ENCODE measurements at places on chromosomes 6 and 20.
A peak's percentile ranks its signal among the peaks of the same experiment; 100 is the strongest.

- DNase-seq: no peak
Observed at GRCh38 chr6:43338243-43338642, 29.6 kb upstream of the CRIP3 start.

- DNase-seq: peak; percentile 13
Observed at GRCh38 chr6:136846046-136846445, 23.7 kb downstream of the PEX7 start.

DNA sequence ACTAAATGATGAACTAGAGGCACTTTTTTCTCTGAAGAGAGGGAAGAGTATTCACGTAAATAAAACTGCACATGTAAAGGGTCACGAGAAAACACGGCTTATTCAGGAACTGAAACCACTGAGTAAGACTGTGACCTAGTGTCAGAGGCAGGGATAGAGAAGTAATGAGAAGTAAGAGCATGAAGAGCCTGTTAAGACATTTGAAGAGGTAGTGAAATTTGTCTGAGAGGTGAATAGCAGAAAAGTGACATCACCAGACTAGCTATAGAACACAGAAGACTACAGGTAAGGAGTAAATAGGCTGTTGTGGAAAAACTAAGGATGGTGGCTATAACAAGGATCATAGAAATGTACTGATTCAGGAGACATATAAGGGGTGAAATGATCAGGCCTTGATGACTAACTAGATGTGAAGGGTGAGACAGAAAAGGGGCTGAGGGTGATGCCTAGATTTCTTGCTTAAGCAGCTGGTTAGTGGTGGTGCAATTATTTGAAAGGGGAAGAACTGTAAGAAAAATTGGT lies 76.8 kb downstream of the REV3L start:
- DNase-seq: no peak

GRCh38 chr6:31081872-31082271 lies 30.5 kb downstream of the C6orf15 start:
- no peak for DNase-seq

- peak; percentile 48 for DNase-seq
Observed at GRCh38 chr20:21981179-21981578, 275.7 kb downstream of the PAX1 start.

- no peak for DNase-seq
Observed at GRCh38 chr20:51097351-51098120, 74.6 kb upstream of the KCNG1 start.

DNA sequence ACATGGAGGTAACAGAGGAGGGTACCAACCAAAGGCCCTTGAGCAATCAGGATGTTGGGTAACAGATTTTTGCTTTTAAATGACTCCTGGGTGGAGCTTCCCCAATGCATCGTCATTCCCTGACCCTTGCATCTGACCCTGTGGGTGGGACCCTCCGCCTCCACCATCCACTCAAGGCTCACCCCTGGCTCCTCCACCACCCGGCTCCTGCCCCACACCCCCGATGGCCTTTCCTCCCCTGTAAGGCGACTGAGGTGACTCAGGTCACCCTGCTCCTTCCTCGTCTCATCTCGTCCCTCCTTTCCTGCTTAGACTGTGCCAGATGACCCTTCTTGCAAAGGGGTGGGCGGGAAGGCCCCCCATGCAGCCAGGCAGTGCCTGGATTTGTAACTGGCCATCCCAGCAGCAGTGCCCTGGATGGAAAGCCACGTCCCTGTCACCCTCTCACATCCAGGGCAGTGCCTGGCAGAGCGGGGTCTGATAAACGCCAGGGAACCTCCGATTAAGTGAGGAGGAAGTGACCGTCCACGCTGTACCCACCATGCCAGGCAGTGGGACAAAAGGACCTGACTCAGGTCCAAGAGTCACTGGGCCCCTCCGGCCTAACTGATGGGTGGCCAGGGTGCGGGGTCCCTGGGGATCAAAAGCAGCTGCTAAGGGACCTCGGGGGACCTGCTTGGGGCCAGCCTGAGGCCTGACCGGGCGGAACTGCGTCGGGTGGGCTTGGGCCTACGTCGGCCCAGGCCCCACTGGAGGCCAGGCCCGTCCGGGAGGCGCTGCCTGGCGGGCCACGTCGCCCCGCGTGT lies 624 bp upstream of the NPEPL1 start:
- peak; percentile 8 for DNase-seq

DNA sequence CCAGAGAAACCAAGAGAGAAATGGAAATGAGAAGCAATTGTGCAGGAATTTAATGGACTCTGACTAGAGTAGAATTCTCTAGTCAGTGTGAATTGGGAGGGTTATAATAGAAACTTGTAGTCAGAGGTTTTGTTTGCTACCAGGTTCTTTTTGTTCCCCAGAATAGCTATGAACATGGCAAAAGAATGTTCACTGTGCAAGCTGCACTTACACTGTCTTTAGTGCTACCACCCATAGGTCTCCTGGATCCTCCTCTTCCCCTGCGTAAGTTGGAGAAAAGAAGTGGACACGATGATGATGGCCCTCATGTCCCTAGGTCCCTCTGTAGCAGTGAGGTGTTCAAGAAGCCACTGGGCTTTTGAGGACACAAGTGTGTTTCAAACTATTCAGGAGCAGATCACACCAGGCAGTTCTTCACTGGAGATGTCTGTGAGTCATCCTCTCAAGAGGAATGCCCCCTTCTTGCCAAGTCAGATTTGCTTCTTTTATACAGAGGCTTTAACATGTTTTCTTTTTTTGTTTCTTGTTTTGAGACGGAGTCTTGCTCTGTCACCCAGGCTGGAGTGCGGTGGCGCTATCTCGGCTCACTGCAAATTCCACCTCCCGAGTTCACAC lies 47.6 kb upstream of the SMIM8 start:
- no peak for DNase-seq

DNA sequence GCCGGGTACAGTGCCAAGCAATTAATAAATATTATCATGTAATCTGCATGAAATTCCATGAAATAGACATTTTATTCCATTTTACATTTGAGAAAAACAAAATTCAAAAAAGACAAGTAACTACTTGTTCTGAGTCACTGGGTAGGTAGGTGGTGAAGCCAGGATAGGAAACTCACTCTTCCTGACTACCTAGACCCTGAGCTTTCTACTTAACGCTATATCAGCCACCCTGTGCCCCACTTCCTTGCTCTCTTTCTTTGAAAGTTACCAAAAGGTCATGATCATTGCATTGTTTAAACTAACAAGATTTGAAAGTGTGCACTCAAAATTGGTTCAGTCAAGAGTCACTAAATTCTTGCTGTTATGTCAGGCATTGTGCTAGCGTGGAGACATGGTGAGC lies 235.7 kb downstream of the CD83 start:
- DNase-seq: no peak

GRCh38 chr6:55835220-55835619 lies 40.2 kb downstream of the BMP5 start:
- no peak for DNase-seq

DNA sequence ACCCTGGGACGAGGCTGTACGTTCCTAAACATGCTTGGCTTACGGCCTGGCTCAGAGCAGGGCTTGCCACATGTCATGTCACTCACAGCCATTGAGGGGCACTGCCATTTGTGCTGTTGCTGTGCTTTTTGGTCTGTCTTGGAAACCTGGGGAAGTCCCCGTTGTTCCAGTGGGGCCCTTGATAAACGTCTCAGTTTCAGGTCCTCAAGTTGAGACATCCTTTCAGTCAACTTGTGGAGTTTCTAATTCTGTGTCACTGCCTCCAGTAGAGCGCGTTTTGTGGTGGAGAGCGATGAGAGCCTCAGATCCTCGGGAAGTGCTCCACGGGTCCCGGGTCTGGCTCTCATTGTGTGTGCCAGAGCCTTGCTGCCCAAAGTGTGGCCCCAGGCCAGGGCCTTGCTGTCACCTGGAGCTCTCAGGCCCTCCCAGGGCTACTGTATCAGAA lies 43.0 kb upstream of the CCR6 start:
- no peak for DNase-seq

GRCh38 chr6:80010288-80010687 lies 5.8 kb downstream of the TTK start:
- no peak for DNase-seq

GRCh38 chr20:64168381-64169090 lies 4.3 kb downstream of the MYT1 start:
- DNase-seq: no peak

GRCh38 chr6:41413250-41413649 lies 77.8 kb downstream of the NCR2 start:
- no peak for DNase-seq

DNA sequence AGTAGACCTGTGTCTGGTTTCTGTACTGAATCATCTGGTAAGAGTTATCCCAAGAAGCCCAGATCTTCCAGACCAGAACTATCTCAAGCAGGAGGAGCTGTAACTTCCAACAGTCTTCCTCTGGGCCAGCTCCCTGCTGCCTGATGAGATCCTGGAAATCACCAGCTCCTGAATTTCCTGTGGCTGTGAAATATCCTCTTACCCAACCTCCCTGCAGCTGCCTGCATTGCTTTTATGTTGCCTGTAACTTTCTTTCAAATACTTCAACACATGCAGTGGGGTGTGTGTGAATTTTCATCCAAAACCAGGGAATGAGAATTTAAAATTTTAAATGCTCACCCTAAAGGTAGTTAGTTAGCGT lies 160.5 kb upstream of the LAMP5 start:
- DNase-seq: no peak

- no peak for DNase-seq
Observed at GRCh38 chr6:154953644-154954043, 41.5 kb upstream of the TIAM2 start.

GRCh38 chr20:18728165-18728869 lies 85.3 kb upstream of the SCP2D1 start:
- DNase-seq: no peak

DNA sequence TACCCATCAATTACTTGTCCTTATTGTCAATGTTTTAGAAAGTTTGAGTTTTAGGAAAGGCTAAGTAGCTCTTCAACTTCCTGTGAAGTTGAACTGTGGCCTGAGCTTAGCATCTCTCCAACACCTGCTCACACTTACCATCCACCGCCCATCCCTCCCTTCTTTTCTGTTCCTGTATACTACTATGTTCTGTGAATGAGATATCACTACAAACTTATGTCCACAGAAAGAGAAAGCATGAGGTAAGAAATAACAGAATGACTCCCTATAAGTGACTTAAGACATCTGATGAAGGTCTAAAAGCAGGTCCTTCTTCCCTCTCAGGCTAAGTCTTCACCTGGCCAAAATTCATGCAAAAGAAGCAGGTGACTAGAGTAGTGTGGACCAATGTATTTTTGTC lies 246.3 kb upstream of the PREP start:
- no peak for DNase-seq

- peak; percentile 94 for DNase-seq
Observed at GRCh38 chr6:110179406-110180227, at the start of gene WASF1. Gene WASF1, minus strand, starts transcription at chr6:110179670. Its CDS starts 52,069 bp downstream, at chr6:110127601.

- DNase-seq: no peak
Observed at GRCh38 chr6:168045706-168046620, 33.0 kb downstream of the FRMD1 start.

DNA sequence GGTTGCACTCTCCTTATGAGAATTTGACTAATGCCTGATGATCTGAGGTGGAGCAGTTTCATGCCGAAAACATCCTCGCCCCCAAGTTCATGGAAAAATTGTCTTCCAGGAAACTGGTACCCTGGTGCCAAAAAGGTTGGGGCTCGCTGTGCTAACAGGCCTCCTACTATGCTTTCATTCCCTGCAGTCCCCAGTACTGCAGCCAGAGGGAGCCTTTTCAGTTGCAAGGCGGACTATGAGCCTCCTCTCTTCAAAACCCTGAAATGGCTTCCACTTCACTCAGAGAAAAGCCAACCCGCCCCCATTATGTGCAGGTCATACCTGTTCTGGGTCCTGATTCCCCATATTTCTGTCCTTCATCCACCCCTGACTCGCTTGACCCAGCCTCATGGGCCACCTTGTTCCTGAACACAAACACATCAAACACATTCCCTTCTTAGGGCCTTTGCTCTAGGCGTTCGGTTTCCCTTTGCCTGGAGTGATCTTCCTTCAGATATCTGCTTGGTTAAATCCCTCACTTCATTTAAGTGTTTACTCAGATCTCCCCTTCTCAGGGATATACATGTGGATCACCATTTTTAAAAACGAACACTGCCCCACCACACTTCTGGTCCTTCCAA lies 173.7 kb downstream of the PHACTR1 start:
- no peak for DNase-seq

DNA sequence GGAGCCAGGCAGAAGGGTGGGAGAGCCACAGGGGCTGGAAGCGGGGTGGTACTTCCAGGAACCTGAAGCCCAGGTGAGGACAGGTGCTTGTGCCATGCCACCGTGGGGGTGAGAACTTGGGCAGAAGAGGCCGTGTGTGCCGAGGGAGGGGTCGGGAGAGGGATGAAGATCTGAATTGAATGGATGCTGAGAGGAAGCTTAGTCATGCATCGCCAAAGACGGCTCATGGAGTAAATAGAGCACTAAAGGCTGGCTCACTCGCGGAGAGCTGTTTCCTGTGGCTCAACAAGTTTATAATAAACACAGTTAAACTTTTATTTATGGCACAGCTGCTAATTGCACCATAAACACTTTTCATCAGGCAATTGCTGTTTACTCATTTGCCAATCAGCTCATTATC lies 21.7 kb upstream of the MYT1 start:
- no peak for DNase-seq

- DNase-seq: no peak
Observed at GRCh38 chr6:97701801-97702200, 418.8 kb upstream of the MMS22L start.

GRCh38 chr6:56963043-56963442 lies 8.1 kb downstream of the BEND6 start:
- DNase-seq: no peak

- no peak for DNase-seq
Observed at GRCh38 chr6:111730864-111731263, 125.2 kb upstream of the TRAF3IP2 start.

All from NCI-H460 (cell line).